Left ventricle myocardium inferior (tissue), 1 donor: ENCODE measurements at places on chromosomes 1 and 21. TPM values are rescaled to one million over a fixed set of nuclear protein-coding genes. Genes with fewer than 3 reads are reported as not detected.
A peak's percentile ranks its signal among the peaks of the same experiment; 100 is the strongest.

DNA sequence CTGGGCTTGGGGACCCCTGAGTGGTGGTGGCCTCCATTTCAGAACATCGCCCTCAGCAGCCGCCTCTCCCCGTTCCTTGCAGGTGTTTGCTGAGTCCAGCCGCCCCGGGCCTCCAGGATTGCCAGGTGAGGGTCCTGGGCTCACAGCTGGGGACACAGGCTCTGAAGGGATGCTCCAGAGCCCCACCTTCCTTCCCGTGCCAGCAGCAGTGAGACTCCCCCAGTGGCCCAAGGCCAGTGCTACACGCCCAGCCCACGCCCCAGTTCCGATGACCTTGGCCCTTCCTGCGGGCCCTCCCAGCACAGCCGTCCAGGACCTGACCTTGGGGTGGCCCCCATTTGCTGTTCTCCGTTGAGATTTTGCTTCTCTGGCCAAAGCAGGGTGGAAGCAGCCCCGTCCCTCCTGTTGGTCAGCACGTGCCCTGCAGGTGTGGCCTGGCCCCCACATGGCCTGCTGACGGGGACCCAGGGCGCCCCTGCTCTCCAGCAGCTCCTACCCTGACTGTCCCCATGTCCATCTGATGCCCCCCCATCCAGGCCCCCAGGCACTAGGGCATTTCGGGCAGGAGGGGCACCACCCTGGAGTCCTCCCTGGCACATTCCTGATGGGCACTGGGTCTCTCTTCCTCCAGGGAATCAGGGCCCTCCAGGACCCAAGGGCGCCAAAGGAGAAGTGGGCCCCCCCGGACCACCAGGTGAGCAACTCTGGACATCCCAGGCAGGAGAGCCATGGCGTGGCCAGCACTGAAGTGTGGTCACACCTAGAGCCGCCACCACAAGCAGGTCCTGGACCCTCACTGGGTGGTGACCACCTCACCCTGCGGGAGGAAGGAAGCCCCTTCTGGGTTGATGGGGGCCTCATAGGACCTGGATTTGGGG is 45.0 kb downstream of the SLC19A1 start:
- peak; percentile 15 for DNase-seq

DNA sequence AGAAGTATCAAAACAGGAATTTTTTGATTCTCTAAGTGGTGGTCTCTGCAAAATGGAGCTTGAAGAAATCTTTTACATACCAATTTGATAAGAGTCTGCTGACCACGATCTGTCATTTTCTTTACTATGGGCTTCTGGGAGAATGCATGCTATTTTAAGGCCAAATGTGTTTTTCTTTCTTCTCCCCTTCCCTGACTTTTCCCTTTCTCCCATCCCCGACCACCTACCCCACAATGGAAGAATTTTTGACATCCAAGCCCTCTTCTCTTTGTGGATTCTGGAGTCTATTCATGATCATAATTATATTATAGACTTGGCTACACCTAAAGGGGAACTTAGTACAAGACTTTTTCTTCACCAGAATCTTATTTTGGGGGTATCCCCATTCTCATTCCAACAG is 31.3 kb downstream of the CNIH4 start:
- no peak for DNase-seq

DNA sequence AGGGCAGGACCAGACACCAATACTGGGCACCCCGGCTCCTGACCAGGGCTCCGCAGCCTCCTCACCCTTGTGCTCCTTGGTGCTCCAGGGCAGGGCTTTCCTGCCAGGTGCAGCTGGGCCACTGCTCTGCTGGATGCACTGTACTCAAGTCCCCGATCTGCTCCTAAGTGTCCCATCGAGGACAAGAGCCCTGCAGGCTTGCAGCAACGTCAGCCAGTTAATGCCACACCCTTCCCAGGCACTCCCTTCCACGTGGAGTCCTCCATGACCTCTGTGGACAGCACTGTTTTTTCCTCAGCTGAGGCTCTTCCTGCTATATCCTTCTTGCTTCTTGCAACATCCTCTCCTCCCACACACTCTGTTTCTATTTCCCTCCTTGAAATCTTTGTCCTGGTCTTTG is 94.0 kb upstream of the NGF start:
- DNase-seq: no peak

- peak; percentile 69 for DNase-seq
Observed at GRCh38 chr1:225911191-225912130, 12.6 kb downstream of the PYCR2 start.

DNA sequence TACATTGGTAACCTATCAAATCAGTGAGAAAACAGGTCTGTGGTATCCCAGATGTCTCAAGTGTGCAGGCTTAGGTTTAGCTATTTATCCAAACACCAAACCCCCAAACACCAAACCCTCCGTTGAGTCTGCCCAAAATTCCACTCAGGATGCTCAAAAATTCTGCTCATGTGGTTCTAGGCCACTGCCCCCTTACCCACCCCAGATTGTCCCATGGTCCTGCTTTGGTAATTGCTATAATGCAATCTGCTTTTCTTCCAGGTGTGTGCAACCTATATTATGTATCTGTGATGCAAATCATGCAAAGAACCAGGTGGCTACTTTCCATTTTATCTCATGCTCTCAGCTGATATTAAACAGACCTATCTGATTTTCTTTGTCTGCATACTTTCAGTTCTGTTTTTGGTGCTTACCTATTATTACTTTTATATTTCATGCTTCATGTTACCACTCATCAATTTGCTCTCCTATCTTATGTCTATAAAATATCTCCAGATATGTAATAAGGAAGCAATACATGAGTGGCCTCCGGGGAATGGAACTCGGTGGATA is 123.7 kb downstream of the TOMM20 start:
- no peak for DNase-seq

DNA sequence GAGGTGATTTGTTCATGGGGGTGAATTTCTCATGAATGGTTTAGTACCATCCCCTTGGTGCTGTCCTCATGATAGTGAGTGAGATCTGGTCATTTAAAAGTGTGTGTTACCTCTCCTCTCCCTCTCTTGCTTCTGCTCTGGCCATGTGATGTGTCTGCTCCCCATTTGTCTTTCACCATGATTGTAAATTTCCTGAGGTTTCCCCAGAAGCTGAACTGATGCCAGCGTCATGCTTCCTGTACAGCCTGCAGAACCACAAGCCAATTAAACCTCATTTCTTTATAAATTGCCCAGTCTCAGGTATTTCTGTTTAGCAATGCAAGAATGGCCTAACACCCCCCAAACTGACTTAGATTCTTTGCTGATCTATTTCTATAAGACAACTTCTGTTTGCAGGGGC is 249.4 kb upstream of the B3GALT2 start:
- no peak for DNase-seq

GRCh38 chr1:26035959-26036755 is 9.8 kb downstream of the SLC30A2 start:
- DNase-seq: peak; percentile 85

- no peak for DNase-seq
Observed at GRCh38 chr21:32207406-32207716, 71.5 kb downstream of the MIS18A start.

DNA sequence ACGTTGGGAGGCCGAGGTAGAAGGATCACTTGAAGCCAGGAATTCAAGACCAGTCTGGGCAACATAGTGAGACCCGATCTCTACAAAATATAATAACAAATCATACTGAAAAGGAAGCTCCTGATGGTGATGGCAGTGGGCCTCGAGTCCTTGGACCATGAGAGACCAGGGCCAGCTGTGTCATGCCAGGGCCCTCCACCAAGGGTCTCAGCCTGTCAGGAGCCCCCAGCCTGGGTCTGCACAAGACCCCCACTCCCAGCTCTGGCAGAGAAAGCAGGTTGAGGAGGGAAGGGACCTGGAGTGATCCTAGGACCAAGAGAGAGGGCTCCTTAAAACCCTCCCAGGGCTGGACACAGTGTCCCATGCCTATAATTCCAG is 6.7 kb upstream of the CTRC start:
- DNase-seq: no peak

- no peak for DNase-seq
Observed at GRCh38 chr1:221509575-221510355, 232.1 kb downstream of the DUSP10 start.

DNA sequence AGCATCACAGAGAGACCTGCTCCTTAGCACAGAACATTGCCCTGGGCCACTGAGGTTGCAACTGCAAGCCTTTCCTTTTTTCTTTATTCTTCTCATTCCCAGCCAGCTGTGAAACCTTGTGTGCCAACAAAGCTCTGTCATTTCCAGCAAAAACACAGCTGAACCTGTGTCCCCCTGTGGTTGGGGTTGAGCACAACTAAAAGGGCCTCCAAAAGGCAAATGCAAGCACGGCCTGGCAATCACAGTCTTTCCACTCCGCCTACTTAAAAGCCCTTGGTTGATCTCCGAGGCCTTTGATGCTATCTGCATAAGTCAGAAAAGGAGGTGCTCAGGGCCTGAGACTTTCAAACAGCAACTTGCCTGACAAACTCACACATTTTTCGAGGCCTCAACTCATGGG is 32.7 kb downstream of the SUSD4 start:
- no peak for DNase-seq

- DNase-seq: no peak
Observed at GRCh38 chr1:163706915-163707314, 385.2 kb downstream of the NUF2 start.

- DNase-seq: no peak
Observed at GRCh38 chr1:192160196-192160595, 1.9 kb downstream of the RGS18 start.

DNA sequence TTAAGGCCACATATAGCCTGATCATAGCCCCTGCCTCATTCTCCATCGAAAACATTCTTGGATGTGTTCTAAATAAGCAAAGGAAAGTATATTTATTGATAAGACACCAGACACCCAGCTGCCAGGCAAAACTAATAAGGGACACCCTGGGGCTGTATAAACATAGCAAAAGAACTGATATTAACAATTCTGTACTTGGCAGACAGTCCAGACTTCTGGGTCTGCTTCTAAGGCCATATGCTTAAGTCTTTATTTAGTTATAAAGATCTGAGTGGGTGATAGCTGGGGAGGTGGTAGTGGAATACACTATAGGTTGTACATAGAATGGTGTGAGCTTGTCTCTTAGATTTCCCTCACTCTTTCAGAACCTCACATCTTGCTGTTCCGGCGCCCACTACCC is 3.9 kb downstream of the CKS1B start:
- DNase-seq: no peak

- DNase-seq: no peak
Observed at GRCh38 chr1:112798292-112798691, 83.2 kb upstream of the PPM1J start.

GRCh38 chr1:175129182-175129581 is 61.5 kb downstream of the TNN start:
- DNase-seq: no peak

DNA sequence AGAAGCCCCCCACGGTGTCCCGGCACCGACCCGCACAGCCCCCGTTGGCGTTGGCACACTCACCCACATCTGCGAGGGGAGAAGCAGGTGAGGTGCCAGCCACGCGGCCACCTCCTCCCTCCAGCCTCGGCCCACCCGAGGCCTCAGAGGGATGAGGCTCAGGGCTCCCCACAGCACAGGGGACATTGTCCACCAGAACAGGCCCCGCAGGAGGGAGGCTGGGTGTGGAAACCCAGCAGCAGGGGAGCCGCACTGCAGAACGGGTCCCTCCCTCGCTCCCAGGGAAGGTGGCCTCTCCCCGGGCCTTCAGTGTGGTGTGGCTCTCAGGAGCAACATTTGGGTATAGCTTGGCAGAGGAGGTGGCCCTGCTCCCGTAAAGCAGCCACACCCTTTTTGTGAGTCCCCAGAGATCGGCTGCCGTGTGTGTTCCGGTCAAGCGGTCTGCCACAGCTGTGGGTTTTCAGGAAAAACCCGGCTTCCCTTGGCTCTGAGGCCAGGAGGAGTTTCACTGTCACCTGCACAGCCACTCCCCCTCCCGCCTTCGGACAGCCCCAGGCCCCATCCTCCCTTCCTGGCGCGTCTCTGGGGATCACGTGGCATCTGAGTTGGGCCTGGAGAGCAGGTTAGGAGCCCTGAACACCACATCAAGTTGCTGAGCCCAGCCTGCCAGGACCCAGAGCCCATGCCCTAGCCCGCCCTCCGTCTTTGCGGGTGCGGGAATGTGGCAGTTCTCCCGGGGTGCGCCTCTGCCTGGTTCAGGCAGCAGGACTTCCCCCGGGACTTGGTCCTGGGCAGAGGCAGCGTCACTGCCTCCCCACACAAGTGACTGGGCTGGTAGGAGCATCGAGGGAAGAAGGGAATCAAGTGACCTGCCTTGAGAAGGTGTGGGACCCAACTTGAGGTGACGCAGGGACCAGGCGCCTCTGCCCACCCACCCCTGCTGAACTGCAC is 64.0 kb downstream of the MEGF6 start:
- DNase-seq: no peak

DNA sequence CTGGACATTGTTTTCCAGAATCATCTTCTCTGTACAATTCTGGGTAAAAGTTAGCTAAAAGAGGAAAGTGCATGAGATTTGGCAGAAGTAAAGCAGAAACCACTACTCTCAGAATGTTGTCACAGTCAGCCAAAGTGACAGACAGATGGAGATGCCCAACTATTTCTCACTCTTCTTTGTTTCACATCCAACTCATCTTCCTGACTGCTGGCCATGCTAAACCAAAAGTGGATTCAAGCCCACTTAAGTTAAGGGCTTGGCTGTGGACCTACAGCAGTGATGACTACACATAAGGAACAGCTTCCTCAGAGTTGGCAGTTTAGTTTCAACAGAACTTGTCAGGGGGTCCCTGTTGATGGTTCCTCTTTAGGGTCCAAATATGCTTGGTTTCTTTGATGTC is 730.2 kb downstream of the LRRIQ3 start:
- no peak for DNase-seq

- no peak for DNase-seq
Observed at GRCh38 chr21:17428484-17428869, 84.4 kb upstream of the CXADR start.

DNA sequence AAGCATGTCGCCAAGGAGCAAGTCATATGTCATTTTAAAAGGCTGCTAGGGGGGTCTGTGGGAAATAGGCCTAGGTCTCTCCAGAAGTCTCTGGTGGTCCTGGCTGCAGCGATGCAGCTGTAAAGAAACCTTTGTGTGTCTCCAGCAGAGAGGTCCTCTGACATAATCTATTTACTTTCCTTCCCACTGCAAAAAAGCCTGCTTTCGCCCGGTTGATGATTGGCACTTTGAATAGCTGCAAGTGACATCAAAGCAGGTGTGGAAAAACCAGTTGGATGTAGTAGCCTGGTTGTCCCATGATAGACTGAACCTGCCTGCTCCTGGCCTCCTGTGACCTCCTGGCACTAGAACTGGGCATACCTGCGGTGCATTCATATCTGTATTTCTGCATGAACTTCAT is 13.8 kb downstream of the RASSF5 start:
- no peak for DNase-seq

- DNase-seq: no peak
Observed at GRCh38 chr1:15799928-15800835, 7.3 kb downstream of the UQCRHL start.

GRCh38 chr1:19437891-19438294 is 47.4 kb downstream of the CAPZB start:
- DNase-seq: peak; percentile 87

GRCh38 chr1:20449735-20450311 is 36.2 kb downstream of the CAMK2N1 start:
- no peak for DNase-seq

GRCh38 chr1:53063744-53064515 is 1.9 kb downstream of the PODN start:
- DNase-seq: peak; percentile 11

The TEKT2 gene
- total RNA-seq: not detected

The CD46 gene
- total RNA-seq: 105 TPM

The STYXL2 gene
- 177 TPM for total RNA-seq

The BTBD19 gene
- 3.5 TPM for total RNA-seq

The SLC30A7 gene
- total RNA-seq: 5.7 TPM

The LCE1E gene
- total RNA-seq: not detected

The TSPEAR gene
- total RNA-seq: 3.3 TPM

The APOBEC4 gene
- 0.11 TPM for total RNA-seq

The SLAMF6 gene
- total RNA-seq: 0.22 TPM
